ENCODE measurements at places on chromosomes 2 and 18.

- peak; percentile 73 for DNase-seq
These were observed 172.5 kb downstream of the AGAP1 start for GRCh38 chr2:235666213-235666781.

DNA sequence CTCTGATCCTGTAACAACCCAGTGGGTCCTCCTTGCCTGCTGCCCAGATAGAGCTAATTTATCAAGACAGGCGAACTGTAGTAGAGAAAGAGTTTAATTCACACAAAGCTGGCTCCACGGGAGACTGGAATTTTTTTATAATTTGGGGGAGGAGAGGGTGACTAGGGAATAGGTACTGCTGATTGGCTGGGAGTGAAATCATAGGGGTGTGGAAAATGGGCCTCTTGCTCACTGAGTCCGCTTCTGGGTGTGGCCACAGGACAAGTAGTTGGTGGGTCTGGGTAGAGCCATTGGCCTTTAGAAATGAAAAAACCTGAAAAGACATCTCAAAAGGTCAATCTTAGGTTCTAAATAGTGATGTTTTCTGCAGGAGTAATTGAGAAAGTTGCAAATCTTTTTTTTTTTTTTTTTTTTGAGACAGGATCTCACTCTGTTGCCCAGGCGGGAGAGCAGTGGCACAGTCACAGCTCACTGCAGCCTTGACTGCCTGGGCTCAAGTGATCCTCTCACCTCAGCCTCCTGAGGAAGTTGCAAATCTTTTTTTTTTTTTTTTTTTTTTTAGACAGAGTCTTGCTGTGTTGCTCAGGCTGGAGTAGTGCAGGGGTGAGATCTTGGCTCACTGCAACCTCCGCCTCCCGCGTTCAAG is 14.4 kb upstream of the UGGT1 start:
- no peak for DNase-seq

- DNase-seq = no peak
These were observed 15.4 kb downstream of the IL1B start for GRCh38 chr2:112821142-112821541.

DNA sequence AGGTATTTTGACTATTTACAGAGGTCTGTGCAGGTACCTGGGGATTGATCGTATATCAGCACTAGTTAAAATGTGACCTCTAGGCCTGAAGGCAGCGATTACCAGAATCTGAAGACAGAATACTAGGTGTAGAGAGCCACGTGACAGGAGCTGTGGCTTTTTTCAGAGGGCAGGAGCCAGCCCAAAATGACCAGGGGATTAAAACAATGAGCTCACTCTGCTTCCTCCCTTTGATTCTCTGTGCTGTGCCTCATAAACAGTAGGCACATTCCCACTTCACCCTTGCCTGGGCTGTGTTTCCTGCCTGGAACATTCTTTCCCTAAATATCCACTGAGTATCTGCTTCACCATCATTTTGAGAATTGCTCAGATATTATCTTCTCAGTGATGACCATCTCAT is 15.2 kb downstream of the ITGAV start:
- no peak for DNase-seq

DNA sequence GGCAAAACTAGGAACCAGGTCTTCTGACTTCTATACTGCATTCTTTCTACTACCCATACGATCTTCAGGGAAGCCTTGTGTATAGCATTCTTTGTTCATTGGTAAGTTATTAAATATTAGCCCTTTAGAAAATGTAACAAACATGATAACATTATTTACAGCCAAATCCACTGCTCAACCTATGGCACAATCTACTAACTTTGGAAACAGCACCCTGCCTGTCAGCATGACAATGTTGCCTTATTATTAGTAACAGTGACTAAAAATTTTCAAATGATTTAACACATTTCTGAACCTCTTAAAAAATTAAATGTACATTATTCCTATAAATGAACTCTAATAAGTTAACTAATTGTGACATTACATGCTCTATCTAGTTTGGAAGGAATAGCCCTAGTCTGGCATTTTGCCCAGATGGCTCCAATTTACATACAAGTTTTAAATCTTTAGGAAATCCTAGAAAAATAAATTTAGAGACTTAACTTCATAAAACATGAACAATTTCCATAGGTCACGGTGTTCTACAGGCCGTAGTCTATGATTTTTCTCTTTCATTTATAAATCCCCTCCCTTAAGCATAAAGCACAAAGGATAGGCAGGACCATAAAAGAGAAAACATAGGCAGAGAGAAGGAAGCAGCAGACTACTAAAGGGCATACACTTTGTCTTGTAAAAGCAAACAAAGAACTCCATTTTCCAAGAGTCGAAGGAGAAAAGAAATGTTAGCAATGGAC is 33.7 kb downstream of the YES1 start:
- no peak for DNase-seq

- no peak for DNase-seq
These were observed 52.3 kb downstream of the HIBCH start for GRCh38 chr2:190267302-190267701.

DNA sequence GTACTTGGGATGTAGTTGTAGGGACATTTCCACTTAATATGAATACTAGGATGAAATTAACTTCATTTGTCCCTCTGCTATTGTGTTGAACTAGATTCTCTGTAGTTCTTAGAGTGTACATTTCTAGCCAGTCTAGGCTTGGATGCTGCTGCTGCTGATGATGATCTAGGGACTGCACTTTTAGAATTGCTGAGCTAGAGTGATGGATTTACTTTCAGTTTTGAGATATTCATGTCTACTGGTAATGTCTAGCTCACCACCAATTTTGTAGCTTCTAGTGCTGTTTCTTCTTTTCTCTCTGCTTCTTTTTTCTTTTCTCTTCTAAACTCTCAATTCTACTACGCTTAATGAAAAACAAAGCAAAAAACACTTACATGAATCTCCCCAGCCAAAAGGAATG is 49.4 kb downstream of the MRPS9 start:
- DNase-seq = no peak

GRCh38 chr18:47990981-47991380 is 60.5 kb upstream of the SMAD2 start:
- peak; percentile 91 for DNase-seq

- DNase-seq = no peak
These were observed 29.3 kb upstream of the NFATC1 start for GRCh38 chr18:79366177-79367094.

DNA sequence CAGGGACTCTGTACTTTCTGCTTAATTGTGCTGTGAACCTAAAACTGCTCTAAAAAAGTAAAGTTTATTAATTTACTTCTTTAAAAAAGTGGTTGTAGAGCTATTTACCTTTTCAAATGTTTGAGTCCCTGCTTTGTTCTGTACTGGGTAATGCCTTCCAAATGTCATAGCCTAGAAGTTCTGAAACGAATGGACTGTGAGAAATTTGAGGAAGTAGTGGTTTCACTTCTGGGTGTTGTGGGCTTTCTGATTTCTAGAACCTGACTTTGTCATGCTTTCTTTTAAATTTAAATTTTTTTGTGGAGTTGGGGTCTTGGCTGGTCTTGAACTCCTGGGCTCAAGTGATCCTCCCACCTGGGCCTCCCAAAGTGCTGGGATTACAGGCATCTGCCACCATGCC is 44.6 kb downstream of the SMAD4 start:
- DNase-seq = no peak

GRCh38 chr2:205680067-205680466 is 2.2 kb upstream of the NRP2 start:
- DNase-seq = peak; percentile 85

DNA sequence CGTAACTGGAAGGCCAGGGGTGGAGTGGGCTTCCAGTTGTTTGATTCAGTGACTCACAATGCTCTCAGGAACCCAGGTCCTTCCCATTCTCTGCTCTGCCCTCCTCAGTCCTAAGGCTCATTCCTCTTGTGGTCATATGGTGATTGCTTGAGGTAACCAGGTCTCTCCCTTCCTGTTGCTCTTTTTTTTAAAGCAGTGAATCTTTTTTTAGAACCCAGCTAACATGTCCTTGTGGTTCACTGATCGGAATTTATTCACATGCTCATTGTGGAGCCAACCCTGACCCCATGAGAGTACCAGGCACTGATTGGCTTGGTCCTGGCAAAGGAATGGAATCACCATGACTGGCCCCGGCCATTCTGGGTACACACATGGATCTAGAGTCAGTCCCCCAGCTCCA is 7.4 kb downstream of the THNSL2 start:
- no peak for DNase-seq

GRCh38 chr2:126753501-126754212 is 97.7 kb downstream of the GYPC start:
- no peak for DNase-seq

- DNase-seq = peak; percentile 64
These were observed 90.5 kb downstream of the MYOM1 start for GRCh38 chr18:3129053-3129864.

- DNase-seq = no peak
These were observed 156.4 kb downstream of the CCBE1 start for GRCh38 chr18:59540780-59541179.

DNA sequence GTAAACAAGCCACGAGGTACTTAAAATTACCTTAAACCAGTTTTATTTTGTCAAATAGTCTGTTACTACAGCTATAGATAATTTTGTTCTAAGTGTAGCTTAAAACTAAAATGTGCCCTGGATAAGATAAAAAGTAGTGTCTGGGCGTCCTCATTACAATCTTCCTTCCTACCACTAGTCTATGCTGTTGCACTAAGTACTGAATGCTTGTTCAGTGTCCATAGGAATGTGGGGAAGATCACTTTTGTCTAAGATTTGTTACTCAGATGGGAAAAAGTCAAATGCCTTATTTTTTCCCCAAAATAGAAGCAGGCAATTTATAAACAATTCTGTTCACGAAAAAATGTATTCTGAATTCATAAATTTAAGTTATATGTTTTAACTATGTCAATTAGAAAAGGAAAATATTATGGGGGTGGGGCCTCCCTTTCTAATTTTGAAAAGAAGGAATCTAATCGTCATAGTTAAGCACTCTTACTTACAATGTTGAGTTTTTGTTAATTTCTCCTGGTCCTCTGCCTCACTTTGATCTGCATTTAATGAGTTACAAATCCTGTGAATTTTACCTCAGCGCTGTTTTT is 140.4 kb upstream of the VRK2 start:
- no peak for DNase-seq

- no peak for DNase-seq
These were observed 167.8 kb downstream of the BCL11A start for GRCh38 chr2:60385648-60386047.

DNA sequence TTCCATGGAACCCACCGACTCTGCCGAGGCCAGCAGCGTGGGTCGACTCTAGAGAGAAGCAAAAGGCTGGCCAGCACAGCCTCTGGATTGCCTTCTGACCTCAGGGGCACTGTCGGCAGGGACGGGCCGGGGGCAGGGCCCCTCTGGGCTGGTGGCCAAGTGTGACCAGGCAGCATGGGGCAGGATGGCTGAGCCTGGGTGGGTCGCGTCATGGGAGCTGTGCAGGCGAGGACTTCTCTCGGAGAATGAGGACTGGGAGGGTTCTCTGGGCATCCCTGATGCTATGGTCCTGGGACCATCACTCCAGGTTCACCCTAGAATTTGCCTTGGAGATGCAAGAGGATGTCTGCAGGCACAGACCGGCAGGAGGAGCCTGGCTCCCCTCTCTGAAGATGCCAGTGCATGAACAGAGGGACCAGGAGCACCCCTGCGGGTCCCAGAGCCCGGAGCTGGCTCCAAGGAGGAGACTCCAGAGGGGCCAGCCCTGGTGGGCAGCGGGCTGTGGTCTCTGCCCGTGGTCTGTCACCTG is 289.2 kb downstream of the NDUFA10 start:
- no peak for DNase-seq

DNA sequence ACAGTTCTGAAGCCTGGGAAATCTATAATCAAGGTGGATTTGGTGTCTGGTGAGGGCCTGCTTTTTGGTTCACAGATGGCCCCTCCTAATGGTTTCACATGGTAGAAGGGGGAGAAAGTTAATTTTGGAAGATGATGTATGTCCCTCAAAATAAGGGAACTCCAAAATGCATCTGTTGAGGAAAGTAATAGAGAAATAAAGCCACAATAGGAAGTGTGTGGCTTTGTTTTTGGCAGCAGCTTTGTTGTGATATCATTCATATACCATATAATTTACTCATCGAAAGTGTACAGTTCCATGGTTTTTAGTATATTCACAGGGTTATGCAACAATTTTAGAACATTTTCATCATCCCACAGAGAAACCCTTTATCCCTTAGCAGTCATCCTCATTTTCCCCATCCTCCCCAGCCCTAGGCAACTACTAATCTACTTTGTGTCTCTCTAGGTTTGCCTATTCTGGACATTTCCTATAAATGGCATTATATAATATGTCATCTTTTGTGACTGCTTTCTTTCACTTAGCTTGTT is 274.0 kb upstream of the FAM98A start:
- DNase-seq = no peak

DNA sequence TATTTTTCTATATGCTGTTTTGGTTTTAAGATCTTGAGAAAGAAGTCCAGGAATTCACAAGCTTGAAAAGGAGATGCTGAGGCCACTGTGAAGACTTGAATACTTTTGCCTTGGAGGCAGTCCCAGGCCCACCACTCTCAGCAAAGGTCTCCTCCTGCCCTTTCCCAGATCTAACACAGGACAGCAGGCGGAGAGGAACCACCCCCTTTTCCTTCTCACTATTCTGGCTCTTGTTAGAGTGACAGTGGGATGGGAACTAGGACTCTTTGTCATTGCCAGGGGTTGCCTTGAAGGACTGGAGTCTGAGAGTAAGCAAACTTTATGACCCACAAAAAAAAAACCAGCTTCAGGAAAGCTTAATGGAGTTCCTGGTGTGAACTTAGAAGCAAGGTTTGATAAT is 54.7 kb downstream of the E2F6 start:
- no peak for DNase-seq

GRCh38 chr2:201174687-201175086 is 8.3 kb upstream of the CASP10 start:
- no peak for DNase-seq

- no peak for DNase-seq
These were observed 1.5 kb upstream of the GPD2 start for GRCh38 chr2:156434461-156435291.

GRCh38 chr2:171610824-171611223 is 76.4 kb upstream of the DYNC1I2 start:
- DNase-seq = no peak

DNA sequence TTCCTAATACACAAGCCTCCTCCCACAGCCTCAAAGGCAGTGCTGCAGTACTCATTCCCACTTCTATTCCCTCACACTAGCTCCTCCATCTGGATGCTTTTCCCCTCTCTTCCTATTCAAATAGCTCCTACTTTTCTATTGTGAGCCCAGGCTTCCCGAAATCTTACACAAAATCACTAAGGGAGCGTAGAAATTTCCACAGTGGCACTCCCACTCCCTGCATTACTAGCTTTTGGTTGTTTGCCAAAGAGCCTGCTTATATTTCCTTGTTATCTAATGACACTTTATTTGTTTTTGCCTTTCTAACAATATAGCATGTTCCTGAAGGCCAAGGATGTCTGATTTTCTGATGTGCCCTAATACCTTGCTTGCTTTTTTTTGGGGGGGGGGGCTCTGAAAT is 10.9 kb downstream of the EPAS1 start:
- DNase-seq = no peak

GRCh38 chr2:157725846-157726245 is 97.2 kb upstream of the ACVR1C start:
- DNase-seq = no peak

- no peak for DNase-seq
These were observed 1.5 kb upstream of the GPBAR1 start for GRCh38 chr2:218259099-218259961.

- no peak for DNase-seq
These were observed 238.5 kb upstream of the FANCL start for GRCh38 chr2:58479535-58480140.
